ENCODE measurements at places on chromosomes 4 and X. TPM values are rescaled to one million over a fixed set of nuclear protein-coding genes. Genes with fewer than 3 reads are reported as not detected.

Gene XAGE2
- total RNA-seq: not detected

DNA sequence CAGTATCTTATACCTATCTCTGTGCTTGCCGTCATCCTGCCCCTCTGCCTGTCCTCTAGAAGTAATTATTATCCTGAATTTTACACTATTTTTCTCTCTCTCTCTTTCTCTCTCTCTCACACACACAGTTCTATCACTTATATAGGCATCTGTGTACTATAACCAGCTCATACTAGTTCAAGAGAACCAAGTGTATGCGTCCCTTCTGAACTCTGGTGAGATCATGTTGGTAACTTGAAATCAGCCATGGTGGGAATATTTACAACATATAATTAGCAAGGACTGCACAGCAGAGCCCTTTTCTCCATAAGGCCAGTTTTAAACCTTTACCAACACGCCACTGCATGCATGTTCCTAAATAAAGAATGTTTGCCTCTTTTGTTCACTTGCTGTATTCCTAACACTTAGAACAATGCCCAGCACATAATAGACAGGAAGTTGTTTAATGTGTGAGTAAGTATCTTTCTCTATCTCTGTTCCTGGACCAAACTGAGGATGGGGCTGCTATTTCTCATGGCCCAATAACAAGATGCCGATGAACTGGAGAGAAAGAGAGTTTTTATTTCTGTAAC lies 51.1 kb upstream of the IL21 start:
- peaks cover 2% of the 10 kb centered on the region for H3K36me3 ChIP-seq
- no peaks in the 10 kb centered on the region for H3K27me3 ChIP-seq
- no peak overlapping the region for H3K4me3 ChIP-seq
- peaks cover 49% of the 10 kb centered on the region for H3K4me1 ChIP-seq
- no peak for DNase-seq

Gene ABCG2
- total RNA-seq: 1.1 TPM

Gene CACNA1F
- 0.12 TPM for total RNA-seq

- H3K27me3 ChIP-seq: peaks cover 2% of the 10 kb centered on the region
- peaks cover 2% of the 10 kb centered on the region for H3K36me3 ChIP-seq
- DNase-seq: peak; percentile 9
- peaks cover 11% of the 10 kb centered on the region for H3K4me1 ChIP-seq
- H3K27ac ChIP-seq: peak overlapping the region; percentile 90
Measured at GRCh38 chrX:103464072-103464773, 55.1 kb downstream of the RAB40A start.

GRCh38 chr4:112327965-112328733 lies 31.0 kb downstream of the ALPK1 start:
- DNase-seq: peak; percentile 20
- peaks cover 2% of the 10 kb centered on the region for H3K36me3 ChIP-seq
- no peak overlapping the region for H3K27ac ChIP-seq
- H3K4me1 ChIP-seq: peaks cover 6% of the 10 kb centered on the region
- no peak overlapping the region for H3K4me3 ChIP-seq

Gene PAGE4
- not detected for total RNA-seq

Data from activated CD4-positive, alpha-beta T cell treated with anti-CD3 and anti-CD28 coated beads, Interleukin-2, amount 10 ng/mL, durations not matched to agents 7 days and 5 days (primary cell).